Stimulated activated CD8-positive, alpha-beta memory T cell treated with anti-CD3 and anti-CD28 coated beads, Interleukin-4, amount 100 ng/mL, for 1 hour (primary cell): ENCODE measurements at places on chromosomes 4 and X.
A peak's percentile ranks its signal among the peaks of the same experiment; 100 is the strongest.

GRCh38 chrX:7586126-7586525 is 256.8 kb upstream of the VCX start:
- no peak for DNase-seq

GRCh38 chr4:132504438-132504837 is 644.7 kb upstream of the PCDH10 start:
- DNase-seq: no peak

- no peak for DNase-seq
Observed at GRCh38 chrX:23797371-23798128, 14.6 kb downstream of the SAT1 start.

DNA sequence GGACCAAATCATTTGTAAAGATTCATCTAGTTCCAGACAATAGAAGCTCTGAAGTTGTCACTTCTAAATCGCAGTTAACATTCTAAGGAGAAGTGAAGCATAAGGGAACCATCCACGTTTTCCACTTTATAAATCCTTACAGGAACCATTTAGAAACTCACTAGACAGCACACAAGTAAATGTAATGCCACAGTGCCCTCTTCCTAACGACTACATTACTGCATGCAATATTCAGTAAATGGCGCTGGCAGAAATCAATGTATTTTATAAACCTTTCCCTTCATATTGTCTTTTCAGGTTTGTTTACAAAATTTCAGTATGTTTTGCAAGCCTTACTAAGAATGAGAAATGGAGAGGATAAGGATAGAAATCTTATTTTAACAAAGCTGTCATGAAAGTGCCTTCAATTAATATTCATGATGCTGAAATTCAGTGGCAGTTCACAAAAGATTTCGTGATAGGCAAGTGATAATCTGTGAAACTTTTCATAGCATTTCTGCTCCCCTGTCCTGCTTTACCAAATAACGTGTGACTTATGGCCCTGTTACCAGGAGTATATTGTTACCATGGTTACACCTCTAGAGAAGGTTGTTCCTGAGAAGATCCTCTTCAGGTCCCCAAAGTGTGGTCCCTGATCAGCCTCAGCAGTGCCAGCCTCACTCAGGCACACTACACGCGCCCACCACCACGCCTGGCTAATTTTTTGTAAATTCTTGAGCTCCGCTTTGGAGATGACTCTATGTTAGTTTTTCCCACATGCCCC is 54.2 kb downstream of the TMA16 start:
- DNase-seq: no peak

- no peak for DNase-seq
Observed at GRCh38 chrX:70219938-70220764, 14.3 kb upstream of the AWAT1 start.

GRCh38 chrX:124332481-124333424 is at the start of gene TEX13D:
Gene TEX13D, plus strand, starts transcription at chrX:124332660. Its CDS starts 258 bp downstream, at chrX:124332918.
- no peak for DNase-seq

DNA sequence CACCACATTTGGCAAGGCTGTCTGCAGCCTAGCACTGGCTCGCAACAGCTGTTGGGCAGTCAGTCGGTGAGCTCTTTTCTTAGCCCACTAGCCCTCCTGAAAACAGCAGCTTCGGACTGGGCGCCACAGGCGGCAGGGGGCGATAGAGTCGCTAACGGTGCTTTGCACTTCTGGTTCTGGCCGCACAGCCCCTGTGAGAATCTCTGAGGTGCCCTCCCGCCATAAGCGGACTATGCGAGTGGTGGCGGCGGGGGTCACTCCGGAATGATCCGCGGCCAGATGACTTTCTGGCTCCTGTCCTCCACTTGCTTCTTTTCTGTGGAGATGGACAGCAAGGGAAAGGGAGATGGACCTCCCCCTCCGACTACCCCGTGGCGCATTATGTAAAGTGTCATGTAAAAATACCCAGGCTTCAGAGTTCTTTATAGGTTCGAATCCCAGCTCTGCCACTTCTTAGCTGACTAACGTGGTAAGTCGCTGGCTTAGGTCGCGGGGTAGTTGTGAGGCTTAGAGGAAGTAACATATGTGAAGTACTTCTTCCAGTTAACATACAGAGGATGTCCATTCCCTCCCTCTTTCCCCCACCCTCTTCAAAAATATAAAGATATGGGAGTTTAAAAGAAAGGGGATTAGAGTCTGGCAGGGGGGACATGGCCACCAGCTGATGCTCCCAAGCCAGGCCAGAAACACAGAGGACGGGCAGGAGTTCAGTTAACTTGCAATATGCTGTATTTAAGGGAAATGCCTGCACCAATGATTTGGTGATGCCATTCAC is 11.0 kb downstream of the ARHGAP36 start:
- no peak for DNase-seq

- no peak for DNase-seq
Observed at GRCh38 chr4:80610199-80610598, 274.7 kb downstream of the CFAP299 start.

DNA sequence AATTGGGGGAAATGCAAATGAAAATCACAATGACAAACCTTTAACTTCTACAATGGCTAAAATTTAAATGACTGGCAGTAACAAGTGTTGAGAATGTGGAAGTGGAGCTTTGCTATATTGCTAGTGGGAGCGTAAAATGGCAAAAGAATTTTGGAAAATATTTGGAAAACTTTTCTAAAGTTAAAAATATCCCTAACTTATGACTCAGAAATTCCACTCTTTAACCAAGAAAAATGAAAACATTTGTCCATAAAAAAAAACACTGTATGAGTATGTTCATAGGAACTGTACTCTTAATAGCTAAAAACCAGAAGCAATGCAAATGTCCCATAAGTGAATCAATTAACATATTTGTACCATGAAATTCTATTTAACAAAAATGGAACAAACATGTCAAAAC is 3.6 kb downstream of the TBCK start:
- DNase-seq: no peak

DNA sequence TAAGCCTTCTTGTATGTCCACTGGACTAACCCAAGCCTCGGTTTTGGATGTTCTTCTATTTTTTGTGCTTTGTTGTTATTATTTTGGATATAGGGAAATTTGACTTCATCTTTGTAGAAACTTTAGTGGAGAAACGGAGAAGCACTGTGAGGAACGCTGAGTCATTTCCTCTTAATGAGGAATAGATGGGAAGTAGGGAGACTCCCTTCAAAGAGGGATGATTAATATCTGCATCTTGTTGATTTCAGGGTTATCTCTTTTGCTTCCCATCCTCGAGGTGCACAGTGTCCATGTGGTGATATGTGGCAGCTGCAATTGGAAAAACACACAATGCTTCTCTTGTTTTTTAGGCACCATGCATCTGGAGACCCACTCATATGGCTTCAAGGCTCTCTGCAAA is 1147.9 kb downstream of the NLGN4X start:
- no peak for DNase-seq

DNA sequence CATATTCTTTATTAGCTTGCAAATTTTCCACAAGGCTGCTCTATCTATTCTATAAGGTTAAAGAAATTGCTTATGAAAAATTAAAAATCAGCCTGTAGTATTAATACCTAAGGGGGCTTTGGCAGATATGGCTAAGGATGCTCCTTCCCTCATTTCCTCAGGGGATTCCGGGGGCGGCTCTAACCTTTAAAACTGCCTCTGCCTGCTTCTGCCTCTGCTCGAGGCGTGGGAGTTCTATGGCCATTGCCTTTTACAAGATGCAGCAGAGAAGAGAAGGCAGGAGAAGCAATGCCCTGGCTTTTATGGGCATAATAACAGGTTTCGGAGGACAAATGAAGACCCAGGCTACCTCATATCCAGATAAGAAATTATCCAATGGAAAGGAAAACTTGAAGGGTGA is 8.6 kb upstream of the CDKN2AIP start:
- no peak for DNase-seq

DNA sequence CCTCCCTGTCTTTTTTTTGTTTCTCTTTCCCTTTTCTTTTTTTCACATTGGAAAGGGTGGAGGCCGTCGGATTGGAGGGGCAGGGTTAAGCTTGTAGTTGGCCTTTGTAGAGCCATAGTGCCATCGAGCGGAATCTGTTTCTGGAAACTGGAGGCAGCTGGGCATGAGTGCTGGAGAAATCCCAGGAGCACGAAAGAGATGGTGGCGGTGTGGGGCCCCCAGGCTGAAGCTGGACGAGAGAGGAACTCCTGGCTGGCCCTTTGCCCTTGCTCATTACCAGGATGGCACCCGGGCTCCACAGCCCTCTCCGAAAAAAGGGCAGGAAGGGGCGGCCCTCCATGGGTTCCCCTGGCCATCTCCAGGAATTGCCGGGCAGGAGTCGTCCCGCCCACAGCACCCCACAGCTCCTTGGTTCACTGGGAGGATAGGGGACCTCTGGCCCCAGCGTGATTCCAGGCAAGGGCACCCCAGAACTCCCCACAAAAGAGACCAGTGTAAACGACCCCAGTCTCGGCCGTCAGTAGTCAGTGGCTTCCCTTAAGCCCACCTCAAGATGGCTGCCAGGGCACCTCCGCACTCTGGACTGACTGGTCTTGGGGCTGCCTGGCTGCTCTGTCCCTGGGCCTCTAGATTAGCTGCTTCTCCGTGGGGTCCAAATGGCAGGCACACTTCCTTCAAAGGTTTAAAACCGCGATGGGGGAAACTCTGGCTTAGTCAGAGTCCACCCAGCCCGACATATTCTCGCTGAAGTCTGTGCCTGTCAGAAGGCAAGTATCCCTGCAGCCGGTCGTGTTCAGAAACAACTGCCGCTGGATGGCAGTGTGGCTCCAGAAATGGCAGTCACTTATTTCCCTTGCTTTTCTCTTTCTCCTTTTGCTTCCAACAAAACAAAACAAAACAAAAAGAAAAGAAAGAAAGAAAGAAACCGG is 74.1 kb downstream of the NBDY start:
- peak; percentile 44 for DNase-seq

GRCh38 chr4:70997036-70997435 is 3.6 kb downstream of the DCK start:
- no peak for DNase-seq

DNA sequence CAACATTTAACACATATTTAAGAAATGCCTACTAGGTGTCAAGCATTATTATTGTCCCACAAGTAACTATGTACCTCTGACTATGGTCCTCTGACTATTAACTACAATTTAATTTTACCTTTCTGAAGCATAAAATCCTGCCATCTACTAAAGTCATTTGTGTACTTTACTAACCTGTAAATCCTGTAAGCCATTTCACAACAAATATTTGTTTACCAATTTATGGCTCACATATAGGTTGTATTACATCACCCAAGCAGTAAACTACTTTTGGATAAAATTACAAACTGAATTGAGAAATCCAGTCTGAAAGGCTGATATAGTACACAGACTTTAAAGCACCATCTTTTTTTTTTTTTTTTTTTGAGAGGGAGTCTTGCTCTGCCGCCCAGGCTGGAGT is 43.8 kb downstream of the CNGA1 start:
- DNase-seq: no peak

GRCh38 chrX:39900777-39901170 is 197.0 kb downstream of the BCOR start:
- no peak for DNase-seq

DNA sequence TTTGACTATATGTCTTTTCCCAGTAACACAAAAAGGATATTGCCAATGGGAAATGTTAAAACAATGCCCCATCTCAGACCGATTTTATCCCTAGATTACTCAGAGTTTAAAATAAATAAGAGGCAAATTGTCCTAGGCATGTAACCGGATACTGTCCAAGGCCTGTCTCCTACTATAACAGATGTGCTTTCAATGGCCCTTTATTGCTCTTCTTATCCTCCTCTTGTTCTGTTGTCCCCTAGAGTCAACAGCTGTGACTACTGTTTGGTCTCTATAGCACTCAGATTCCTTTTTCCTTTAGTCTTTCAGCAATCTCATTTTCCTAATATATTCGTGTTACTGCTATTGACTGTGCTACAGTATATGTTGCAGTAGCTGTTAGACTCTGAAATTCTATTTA is 66.8 kb upstream of the PLS3 start:
- DNase-seq: no peak

DNA sequence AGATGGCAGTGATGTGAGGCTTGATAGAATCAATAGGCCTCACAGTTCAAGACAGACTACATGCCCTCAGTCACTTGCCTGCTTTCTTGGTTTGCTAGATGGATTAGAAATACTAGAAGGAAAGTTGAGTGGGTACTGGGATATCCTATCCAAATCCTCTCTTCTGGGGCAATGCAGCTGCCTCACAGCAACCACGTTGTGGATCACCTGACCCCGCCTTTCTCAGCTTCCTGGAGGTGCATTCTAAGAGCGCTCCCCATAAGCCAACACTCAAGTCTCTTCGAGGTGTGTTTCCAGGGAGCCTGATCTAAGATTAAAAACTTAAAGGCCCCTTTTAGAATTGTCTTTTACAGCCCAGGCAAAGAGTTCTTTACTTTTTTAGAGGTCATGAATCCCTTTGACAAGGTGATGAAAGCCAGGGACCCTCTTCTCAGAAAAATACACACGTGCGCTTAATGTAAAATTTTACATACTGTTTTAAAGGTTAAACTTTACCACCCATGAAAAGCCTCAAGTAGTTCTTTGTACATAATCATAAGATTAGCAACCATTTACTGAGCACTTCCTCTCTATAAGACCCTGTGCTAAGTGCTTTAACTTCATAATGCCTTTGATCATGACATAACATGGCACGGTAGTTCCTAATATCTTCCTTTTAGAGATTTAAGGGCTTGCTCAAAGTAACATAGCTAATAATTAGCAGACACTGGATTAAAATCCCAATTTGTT is 840 bp upstream of the RPL34 start:
- DNase-seq: no peak

DNA sequence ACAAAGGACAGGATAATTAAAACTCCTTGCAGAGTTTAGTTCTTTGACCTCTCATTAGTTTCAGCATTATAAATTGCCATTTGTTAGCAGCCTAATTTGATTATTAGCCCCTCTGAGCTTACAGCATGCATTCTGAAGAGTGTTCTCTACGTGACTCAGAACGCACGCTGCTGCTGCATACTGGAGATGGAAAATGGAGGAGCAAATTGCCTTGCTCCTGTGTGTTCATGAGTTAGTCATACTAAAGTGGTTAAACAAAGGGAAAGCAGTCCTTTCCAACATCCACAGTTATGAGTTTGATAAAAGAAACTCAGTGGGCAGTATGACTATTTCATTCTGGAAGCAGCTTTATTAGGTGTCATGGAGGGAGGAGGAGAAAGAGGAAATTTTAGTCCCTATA is 922.5 kb downstream of the RPA4 start:
- no peak for DNase-seq

- no peak for DNase-seq
Observed at GRCh38 chrX:54540289-54540688, 10.3 kb downstream of the GNL3L start.

- no peak for DNase-seq
Observed at GRCh38 chr4:150211016-150211415, 132.8 kb downstream of the DCLK2 start.

- no peak for DNase-seq
Observed at GRCh38 chr4:85807247-85807950, 332.4 kb downstream of the ARHGAP24 start.

GRCh38 chr4:40292313-40292759 is 42.8 kb upstream of the CHRNA9 start:
- no peak for DNase-seq

GRCh38 chr4:11496351-11496829 is 67.7 kb upstream of the HS3ST1 start:
- no peak for DNase-seq

DNA sequence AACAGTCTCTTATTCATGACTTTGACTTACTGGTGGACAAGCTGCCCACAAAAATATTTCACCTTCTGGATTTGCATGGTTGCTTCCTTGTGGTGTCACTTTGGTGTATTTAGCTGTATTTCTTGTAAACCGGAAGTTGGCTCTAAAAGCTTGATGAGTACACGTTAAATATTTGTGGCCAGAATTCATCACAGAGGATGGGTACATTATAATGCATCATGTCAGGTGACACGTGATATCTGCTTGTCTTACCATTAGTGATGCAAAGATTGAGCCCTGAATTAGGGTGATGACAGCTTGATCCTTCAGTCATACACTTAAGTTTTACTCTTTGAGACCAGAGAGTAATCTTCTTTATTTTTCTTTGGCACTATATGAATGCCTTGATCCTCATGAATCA is 188.3 kb upstream of the RPS6KA3 start:
- no peak for DNase-seq
